Epithelial cell of proximal tubule (primary cell): ENCODE measurements at places on chromosomes 16 and 17. TPM values are rescaled to one million over a fixed set of nuclear protein-coding genes. Genes with fewer than 3 reads are reported as not detected.

Gene MYL4
- total RNA-seq, result not detected in 2 replicates

Gene ABCA10
- total RNA-seq, result under 0.01 TPM in 2 replicates

Gene SRCIN1
- total RNA-seq, result 0.07 and 2.1 TPM in 2 replicates

Gene KRT27
- total RNA-seq, result not detected in 2 replicates

Gene SLC16A13
- total RNA-seq, result 3.1 and 4.1 TPM in 2 replicates

Gene PRSS33
- total RNA-seq, result not detected in 2 replicates

Gene NOMO2
- 59.5 and 80.6 TPM in 2 replicates for total RNA-seq

Gene MILR1
- 1.2 TPM in 1 of 2 replicates, not detected in the other for total RNA-seq

Gene HOXB4
- total RNA-seq, result 4.3 and 5.7 TPM in 2 replicates

DNA sequence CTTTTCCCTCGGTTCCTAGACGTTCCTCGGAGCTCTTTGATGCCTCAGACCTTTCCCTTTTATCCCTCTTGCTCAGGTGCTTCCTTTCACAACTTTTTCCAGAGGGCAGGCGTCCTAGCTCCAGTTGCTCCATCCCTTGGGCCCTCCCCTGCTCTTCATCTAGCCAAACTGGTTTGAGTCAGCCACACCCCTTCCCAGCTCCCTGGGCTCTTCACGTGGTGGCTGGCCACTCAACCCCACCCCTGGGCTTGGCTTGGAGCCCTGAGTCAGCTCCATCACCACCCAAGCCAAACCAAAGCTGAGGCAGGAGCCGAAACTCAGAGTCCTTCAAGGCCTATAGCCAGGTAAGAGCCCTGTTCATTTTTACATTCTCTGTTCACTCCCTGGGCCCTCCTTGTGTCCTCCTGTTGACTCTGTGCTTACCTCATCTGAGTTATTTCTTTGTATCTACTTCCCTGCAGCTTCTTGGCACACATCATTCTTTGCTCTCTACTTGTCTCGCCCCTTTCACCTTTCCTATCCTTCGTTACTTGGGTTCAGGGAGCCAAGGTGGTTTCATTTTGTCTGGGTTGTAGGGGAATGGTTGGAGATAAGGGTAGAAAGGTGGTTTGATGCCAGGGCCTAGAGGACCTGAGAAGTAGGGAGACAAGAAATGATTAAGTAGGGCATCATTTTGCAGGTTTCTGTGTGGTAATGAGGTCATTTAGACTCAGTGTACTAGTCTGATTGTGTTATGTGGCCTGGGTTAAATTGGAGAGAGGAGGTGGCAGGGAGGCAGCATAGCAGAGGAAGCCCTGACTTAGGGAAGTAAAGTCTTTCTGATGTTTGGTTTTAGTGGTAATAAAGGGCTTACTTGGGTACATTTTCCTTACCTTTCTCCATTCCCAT lies 7.6 kb upstream of the PHKG2 start:
- peak; percentile 43 for DNase-seq

DNA sequence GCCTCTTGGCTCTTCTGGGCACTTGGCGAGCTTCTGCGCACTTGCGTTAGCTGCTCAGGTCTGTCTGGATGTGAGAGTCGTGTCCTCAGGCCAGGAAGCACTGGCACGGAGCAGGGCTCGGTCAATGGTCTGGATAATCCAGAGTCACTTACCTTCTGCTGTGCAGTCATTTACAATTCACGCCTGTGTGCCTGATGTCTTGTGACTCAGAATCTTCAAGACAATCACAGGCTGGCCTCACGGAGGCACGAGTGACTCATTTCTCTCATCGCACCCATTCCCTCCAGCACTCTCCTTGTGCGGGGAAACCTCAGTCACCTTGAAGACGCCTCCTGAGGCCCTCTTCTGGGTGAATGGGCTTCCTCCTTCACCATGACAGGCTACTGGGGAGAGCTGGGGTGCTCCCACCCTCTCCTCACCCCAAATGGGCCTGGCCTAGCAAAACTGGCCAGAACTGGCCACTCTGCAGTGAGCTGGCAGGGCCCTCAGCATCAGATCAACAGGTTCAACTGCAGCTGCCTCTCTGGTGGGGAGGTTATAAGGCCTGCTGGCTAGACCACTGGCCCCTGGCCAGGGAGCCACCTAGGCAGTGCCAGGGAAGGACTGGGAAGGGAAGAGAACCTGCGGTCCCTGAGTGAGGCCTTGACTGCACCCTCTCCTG lies 1.9 kb upstream of the CAPN15 start:
- peak; percentile 91 for DNase-seq

GRCh38 chr17:42999003-42999525 lies 845 bp downstream of the RPL27 start:
- no peak for DNase-seq

DNA sequence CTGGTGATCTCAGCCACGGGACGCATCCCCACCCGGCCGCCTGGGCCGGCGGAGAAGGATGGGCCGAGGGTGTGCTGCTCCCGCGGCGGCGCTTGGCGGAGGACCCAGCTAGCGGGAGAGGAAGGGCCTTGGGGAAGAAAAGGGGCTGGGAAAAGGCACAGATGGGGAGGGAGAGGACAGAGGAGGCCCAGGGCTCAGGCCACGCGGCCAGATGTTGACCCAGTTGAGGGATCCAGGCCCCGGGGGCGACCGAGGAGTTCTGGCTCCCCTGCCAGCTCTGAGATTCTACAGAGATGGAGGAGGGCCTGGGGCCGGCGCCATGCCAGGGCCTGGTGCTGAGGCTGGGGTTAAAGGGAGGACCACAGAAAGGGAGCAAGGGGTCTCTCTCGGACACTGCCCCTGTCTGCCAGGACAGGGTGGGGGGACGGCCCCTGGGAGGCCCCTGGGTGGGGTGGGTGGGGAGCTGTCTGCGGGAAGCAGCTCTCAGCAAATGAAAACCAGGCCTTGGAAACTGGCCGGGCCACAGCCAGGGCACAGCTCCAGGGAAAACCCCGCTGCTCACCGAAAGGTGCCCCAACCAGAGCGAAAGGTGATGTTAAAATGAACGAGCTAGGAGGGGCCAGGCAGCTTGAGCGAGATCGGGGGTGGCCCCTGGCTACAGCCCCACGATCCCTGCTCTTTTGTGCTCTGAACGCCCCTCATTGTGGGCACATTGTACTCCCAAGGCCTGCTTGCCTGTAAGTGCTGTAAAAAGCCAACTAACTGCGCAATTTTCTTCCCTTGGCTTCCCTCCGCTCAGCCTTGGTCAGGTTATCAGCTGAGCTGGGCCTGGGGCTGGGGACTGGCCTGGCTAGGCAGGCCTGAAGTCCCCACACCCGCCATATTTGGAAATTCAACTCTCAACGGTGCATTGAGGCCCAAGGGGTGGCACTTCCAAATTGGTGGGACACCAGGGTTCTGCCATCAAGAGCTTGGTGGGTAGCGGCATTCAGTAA lies 191.4 kb downstream of the ZNF423 start:
- DNase-seq, result no peak

DNA sequence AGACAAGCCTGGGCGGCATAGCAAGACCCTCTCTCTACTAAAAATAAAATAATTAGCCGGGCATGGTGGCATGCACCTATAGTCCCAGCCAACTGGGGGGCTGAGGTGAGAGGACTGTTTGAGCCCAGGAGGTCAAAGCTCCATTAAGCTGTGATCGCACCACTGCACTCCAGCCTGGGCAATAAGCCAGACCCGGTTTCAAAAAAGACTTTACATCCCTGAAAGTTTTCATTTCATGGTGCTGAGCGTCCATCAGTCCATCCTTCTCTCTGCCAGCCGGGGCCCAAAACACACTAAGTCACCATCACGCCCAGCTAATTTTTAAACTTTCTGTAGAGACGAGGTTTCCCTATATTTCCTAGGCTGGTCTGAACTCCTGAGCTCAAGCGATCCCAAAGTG lies 10.6 kb downstream of the RAB40B start:
- DNase-seq, result no peak

DNA sequence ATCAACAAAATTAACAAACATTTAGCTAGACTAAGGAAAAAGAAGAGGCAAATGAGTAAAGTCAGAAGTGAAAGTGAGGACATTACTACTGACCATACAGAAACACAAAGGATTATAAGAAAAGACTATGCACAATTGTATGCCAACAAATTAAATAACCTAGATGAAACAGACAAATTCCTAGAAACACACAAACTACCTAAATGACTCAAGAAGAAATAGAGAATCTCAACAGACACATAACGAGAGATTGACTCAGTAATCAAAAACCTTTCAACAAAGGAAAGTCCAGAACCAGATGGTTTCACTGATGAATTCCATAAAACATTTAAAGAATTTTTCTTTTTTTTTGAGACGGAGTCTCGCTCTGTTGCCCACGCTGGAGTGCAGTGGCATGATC lies 35.7 kb upstream of the MYLK3 start:
- no peak for DNase-seq

DNA sequence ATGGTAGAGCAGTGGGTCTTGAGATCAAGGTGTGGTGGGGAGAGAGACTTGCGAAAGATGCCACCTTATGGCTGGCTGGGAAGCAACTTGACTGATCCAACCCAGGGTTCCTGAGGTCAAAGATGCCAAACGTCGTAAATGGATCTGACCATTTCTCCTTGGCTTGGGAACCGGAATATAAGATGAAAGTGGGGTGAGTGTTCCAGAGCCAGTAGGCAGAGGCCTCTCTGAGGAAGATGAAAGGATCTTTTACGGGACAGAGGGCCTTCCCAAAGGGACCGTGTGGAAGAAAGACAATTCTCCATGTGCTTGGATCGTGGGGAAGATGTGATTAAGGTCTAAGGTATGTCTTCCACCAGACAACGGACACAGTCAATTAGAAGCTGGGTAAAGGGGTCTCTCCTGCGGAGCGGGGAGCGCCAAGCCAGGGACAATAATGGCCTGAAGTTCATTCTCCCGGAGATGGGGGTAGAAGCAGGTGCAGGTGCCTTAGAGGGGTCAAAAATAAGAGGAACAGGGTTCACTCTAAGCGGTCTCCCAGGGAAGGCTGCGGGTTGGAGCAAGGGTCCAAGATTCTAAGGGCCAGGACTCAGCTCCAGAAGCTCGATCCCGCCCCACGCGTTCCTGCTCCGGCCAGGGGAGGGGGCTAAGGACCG lies 800 bp downstream of the FXR2 start:
- DNase-seq, result no peak

- DNase-seq, result no peak
Observed at GRCh38 chr17:78873519-78874340, 29.3 kb downstream of the CEP295NL start.

GRCh38 chr17:79952901-79953300 lies 82.8 kb downstream of the TBC1D16 start:
- DNase-seq, result no peak

GRCh38 chr17:72430611-72431432 lies 310.0 kb downstream of the SOX9 start:
- DNase-seq, result no peak

DNA sequence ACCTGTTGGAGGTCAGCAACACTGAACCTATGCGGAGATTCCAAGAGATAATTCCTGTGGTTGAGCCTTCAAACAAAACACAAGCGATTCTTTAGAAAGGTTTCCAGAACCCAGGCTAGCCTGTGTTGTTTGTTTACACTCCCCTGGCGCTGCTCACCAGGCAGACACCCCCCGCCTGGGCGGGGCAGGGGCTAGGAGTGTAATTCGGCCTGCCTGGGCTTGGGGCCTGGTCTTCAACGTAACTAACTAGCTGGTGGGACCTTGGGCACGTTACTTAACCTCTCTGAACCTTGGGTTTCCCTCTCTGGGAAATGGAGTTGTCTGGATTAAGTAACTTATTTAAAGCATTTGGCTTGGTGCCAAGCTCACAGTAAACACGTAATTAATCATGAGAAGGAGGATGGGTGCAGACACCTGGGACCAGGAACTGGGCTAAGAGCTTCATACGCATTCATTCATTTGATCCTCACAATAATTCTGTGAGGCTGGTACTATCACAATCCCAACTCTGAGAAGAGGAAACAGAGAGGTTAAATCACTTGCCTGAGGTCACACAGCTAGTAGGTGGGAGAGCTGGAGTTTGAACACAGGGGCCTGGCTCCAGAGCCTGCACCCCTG lies 7.6 kb upstream of the ARHGAP27 start:
- DNase-seq, result no peak

GRCh38 chr16:77469634-77470033 lies 34.8 kb upstream of the ADAMTS18 start:
- no peak for DNase-seq

DNA sequence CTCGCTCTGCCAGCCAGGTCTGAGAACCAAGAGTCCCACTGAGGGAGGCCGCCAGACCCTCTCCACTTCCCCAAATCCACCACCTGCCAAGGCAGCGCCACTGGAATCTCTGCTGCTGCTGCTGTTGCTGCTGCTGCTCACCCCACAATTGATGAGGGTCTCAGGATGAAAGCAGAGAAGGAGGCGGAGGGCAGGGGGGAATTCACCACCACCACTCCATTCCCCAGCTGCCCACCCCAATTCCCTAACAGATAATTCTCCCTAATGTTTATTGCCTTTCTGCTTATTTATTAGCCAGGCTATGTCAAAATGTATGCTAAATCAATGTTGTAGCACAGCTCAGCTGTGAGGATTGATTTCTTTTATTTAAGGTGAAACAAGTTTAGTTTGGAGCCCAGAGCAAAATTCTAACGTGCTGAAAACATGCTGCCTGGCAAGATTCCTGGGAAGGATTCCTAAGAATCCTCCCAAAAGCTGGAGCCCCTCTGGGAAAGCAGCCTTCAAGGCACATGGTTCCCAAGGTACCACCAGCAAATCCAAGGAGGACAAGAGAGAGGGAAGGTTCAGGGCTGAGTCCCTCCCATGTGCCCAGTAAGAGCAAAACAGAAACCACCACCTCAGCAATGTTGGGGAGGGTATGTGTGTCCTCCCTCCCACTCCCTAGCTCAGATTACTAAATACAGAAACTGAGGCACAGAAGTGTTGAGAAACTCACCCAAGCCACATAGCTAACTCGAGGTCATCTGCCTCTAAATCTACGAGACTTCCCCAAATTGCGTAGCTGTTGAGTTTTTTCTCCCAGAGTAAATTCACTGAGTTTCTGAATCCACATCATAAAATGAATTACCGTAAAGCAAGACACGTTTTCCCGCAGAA lies 12.2 kb upstream of the CDH5 start:
- no peak for DNase-seq

DNA sequence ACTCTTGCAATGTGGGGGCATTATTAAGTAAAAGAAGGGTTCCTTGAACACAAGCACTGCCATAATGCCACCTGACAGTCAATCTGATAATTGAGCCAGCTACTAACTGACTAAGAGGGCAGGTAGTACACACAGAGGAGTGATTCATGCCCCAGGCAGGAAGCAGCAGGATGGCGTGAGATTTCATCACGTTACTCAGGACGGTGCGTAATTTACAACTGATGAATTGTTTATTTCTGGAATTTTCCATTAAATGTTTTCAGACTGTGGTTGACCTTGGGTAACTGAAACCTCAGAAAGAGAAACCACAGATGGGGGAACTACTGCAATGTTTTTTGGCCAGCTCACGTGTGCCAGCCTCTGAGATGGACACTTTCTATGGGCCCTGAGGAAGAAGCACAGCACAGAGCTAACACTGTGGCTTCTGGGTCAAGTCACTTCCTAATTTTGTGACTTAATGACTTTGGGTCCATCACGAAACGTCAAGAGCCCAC lies 46.7 kb downstream of the C17orf67 start:
- peak; percentile 93 for DNase-seq
